ENCODE measurements at places on chromosomes 5 and 9.

DNA sequence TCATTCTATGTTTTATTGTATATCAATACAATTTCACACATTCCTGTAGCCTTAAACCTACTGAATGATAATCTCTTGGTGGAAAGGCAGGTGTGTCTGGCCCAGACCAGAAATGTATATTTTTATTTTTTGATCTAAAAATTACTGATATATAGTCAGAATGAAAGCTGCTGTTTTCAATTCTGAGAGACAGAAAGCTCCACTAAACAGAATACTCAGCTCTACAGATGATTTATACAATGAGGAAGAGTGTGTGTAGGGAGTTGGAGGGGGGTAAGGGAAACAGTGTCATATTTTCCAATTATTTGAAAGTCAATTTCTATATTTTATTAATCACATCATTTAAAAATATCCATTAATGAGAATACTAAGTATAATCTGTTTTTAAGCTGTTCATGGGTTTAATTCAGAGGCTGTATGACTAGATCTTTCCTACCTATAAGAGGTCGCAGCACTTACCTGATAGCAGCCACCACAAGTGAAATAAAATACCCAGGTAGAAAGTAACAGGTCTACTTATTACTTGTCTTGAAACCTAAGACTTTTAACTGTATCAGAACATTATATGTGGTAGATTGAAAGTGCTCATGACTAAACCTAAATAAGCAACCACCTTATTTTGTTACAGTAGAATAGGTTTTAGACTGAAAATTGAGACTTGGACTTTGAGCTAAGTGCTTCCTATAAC is 183.4 kb downstream of the TMC1 start:
- no peak for DNase-seq

DNA sequence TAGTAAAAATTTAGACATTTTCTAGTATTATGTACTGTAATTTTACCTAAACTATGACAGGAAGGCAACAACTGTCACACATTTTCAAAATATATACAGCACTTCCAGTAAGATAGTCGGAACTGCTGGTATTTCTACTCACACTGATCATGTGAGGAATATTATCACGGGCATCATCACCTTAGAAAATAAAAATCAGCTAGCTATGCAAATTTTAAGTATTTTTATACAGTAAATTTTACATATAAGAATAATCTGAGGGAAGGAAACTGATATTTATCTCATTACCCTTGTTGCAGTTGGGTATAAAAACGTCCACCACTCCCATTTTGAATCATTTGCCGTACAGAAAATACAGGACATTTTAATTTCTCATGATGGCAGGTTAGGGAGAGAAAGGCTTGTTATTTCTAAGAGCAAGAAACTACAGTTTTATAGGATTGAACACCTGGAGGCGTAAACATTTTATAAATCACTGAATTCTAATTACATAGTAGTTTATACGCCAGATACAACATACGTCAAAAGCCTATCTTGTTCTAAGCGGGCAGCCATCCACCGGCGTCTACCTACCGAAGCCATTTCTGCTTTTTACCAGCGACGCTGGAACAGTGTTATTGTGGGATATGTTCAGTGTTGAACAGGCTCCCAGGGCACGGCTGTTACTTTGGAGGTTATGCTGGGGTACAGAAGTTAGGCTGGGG is 729 bp upstream of the TNPO1 start:
- peak; percentile 4 for DNase-seq

GRCh38 chr9:106634641-106635040 is 228.3 kb upstream of the ZNF462 start:
- no peak for DNase-seq

- no peak for DNase-seq
Observed at GRCh38 chr9:34550016-34550680, 27.4 kb upstream of the ENHO start.

GRCh38 chr5:17912794-17913193 is 278.5 kb downstream of the TAF11L14 start:
- no peak for DNase-seq

DNA sequence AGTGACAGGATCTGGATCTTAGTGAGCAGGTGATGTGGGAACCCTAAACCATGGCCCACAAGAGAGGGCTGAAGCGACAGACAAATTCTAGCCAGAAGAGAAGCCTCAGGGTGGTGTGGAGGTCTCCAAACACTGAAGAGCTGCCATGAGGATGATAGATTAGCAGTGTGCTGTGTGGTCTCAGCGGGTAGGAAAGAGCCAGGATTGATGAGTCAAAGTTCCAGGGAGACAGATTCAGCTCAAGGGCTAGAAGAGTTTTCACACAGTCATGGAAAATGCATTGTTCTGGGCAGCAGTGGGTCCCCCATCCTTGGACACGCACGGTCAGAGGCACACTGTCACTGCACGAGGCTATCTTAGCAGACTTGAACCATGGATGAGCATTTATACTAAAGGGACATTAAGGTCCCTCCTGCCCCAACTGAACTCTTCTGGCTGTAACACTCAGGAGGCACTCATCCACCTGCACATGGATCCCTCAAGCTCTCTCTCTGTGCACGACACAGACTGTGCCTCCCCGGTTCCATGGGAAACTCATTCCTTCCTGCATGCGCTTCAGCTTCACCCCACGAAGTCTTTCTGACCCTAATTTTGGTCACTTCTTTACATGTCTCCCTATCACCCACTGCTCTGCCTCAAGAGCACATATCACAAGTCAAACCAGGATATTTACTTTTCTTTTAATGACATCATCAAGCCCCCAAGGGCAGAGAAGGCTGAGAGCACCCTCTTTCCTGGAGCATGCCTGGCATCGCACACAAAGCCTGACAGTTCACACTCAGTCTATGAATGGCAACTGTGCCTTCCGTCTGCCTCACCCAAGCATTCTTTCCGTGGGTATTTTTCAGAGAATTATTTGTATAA is 84.8 kb downstream of the TLE1 start:
- no peak for DNase-seq

DNA sequence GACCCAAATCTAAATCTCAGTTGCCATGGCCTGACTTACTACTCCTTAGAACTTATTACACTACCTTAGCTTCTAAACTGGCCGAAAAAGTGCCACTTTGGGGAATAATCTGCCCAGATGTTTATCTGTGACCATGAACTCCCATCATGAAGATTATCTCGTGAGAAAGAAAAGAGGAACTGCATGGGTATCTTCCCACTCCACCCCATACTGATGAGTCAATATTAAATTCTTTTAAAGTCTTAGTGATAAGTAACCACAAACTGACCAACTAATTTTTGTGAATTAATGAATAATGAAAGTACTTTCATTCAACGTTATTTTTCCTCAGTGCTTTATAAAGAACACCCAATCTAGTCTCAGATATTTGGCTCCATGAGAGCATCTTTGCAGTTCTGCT is 493.5 kb downstream of the EBF1 start:
- no peak for DNase-seq

DNA sequence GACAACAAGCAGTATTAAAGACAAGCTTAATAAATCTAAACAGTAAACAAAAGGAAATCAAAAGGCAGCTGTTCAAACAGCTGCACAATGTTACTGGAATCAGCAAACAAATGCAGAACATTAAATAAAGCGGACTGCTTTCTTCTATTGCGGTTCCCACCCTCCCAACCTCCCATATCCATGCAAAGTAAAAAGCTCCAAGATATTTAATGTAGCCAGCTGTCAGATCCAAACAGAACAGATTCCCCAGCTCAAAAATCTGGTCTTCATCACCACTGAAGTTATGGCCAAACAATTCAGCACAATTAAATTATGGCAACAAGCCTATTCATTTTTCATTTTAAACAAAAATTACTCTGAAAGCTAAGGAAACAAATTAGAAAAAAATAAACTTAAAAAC is 75.9 kb downstream of the SLC38A9 start:
- no peak for DNase-seq

DNA sequence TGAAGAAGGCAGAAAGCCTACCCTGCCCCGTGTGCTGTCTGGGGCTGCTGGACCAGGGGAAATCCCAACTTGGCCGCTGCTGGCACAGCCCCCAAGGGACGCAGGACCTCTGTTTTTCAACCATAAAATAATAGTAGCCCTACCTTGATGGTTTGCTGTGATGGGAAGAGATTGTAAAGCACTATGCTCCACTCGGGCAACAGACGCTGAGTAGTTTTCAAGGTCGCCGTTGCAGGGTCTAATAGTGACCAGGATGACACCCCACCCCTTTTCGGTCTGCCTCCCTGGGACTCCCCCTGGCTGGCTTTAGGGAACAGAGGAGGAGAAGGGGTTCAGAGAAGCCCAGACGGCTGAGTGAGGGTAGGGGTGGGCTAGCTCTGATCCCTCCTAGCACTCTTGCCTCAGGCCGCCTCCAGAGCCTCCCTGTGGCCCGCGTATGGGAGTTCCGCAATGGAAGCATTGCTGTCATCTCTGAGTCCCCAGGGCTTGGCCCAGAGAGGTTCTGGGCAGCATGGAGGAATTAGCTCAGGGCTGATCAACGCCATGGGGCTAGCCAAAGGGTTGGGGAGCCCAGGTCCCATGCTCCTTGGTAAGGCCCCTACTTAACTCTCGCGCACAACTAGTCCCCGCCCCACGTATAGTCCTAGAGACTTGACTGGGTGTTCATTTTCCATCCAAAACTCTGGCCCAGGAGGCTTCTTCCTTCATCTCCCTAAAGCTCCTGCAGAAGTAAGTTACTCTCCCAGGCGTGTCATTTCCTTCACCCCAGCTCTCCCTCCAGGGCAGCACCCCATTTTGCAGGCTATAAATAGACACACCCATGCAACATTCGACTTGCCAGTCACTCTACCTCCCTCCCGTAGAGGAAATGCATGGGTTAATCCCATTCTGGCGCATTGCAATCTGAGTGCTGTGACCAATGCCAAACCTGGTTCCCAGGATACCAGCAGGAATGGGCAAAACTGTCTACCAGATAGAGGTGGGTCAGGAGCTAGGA is 1.1 kb upstream of the IRF1 start:
- DNase-seq = no peak

GRCh38 chr9:81113453-81114124 is 575.8 kb downstream of the TLE1 start:
- DNase-seq = no peak

- no peak for DNase-seq
Observed at GRCh38 chr5:90554358-90555006, 4.1 kb upstream of the ADGRV1 start.

DNA sequence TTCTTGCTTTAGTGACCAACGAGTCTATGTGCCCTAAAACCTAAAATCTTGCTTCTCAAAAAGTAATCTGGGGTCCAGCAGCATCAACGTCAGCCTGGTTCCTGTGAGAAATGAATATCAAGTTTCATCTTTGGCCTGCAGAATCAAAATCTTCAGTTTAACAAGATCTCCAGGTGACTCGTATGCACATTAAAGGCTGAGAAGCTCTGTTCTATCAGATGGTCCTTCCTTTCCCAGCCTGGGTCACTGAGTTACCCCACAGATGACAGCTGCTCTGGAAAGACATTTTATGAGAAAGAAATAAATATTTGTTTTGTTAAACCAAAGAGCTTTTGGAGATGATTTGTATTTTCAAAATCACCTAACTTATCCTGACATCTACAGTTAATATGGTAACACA is 75.8 kb downstream of the ADAMTSL1 start:
- DNase-seq = no peak

DNA sequence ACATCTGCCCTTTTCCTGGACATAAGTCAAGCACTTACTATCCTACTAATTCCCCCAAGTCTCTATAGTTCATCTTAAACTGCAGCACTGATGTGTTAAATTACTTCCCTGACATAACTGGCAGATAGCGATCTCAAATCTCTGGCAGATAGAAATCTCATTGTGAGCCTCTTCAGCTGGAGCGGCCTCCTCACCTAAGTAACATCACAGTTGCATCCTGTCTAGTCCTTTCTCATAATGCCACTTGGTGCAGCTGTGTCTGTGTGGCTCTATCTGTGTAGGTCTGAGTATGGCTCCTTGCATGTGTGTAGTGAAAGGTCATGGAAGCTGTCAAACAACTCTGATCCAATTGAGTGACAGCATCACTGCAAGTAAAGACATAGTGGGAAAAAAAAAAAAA is 53.6 kb upstream of the FST start:
- no peak for DNase-seq

DNA sequence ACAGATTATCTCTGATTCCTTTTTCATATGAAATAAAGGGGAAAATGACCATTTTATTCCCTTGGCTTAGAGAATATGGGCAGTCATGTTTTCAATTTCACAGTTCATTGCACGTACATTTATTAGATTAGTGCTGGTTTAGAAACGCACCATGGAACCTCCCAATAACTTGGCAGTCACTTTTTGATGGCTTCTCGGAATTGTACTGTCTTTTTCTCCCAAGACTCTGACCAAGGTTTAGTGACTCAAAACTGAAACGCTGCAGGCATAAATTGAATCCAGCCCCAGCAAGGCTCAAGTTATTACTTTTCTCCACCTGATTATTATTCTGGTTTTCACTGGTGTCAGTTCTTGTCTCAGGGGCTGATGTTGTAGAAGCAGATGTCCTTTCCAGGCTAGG is 55.6 kb upstream of the EGFLAM start:
- DNase-seq = no peak

DNA sequence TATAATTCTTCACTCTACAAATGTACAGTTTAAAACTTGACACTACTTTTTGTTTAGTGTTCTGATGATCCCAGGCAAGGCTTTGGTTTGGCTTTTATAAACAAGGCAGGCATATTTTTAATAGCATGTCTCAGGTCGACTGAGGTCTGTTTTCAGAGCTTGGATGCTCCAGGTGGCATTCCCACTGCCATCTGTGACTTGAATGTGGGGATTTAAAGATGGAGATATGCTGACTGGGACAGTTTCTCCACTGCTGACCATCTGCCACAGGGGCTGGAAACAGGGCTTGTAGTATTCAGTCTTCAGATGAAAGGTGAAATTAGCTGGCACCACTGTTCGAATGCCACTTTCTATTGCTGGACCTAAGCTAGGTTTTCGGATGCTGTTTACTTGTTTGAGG is 1266.2 kb upstream of the CDH18 start:
- DNase-seq = no peak

GRCh38 chr5:62627121-62627520 is 48.5 kb downstream of the LRRC70 start:
- no peak for DNase-seq

DNA sequence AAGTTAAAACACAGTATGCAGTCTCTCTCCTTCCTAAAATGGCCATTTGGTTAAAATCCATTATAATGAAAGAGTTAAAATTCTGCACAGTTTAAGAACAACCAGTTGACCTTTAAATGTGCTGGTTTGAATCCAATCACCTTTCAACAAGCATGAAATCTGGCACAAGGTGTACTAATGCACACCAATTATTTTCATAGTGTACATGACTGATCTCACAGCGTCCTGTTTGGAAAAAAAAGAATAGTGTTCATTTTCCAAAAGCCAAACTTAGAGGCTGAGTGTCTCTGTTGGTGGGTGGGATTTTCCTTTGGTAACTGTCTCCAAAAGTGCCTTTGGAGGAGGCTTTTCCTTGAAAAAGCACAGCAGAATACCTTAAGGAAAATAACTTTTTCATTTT is 180.6 kb downstream of the DEPDC1B start:
- DNase-seq = no peak

DNA sequence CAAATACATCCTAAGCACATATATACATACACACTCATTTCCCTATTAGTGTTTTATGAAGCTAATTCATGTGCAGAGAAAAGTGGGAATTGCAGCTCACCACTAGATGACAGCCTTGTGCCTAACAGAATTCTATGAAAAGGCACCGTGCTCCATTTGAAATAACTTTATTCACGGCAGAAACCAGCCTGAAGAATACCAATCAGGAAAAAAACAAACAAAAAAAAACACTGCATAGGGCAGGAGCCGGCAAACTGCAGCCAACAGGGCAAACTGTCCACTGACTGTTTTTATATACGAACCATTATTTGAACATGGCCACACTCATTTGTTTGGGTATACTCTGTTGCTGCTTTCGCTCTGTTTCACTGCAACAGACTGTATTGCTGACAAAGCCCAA is 33.6 kb downstream of the ERMP1 start:
- DNase-seq = no peak

GRCh38 chr5:169563369-169563768 is 20.2 kb upstream of the SPDL1 start:
- no peak for DNase-seq
